ENCODE measurements at places on chromosomes 13 and 19. TPM values are rescaled to one million over a fixed set of nuclear protein-coding genes. Genes with fewer than 3 reads are reported as not detected.
A peak's percentile ranks its signal among the peaks of the same experiment; 100 is the strongest.

- peak; percentile 91 for DNase-seq
Observed at GRCh38 chr19:19591133-19591825, 27.2 kb downstream of the PBX4 start.

- DNase-seq = peak; percentile 81
Observed at GRCh38 chr13:26557393-26558073, at the start of gene WASF3. TSS of gene WASF3 (plus strand) at chr13:26557683. CDS start at chr13:26642271, 84,588 bp downstream.

GRCh38 chr19:3721887-3722442 lies 13.8 kb downstream of the TJP3 start:
- no peak for DNase-seq

DNA sequence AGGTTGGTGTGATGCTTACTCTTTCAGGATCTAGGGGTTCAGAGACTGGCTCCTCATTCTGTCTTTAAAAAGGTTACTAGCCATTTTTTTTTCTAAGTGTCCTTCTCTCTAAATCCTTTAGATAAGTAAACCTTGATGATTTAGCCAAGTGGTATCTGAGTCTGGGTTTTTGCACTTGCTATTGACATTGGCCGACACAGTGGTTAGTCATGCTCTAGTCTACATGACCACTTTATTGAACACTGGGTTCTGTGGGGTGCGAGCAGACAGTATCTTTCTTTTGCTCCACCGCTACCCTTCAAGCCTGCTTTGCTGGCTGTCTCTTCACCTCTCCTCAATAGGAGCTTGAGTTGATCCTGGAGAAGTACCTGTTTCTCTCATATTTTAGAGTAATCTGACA lies 6.2 kb upstream of the NUP58 start:
- DNase-seq = no peak

GRCh38 chr13:25585000-25585399 lies 213.2 kb downstream of the ATP8A2 start:
- no peak for DNase-seq

- peak; percentile 31 for DNase-seq
Observed at GRCh38 chr13:20566468-20566897, 474 bp upstream of the IFT88 start.

MATK gene
- total RNA-seq = not detected

GNA15 gene
- total RNA-seq = not detected

PTGIR gene
- 0.06 TPM for total RNA-seq

NPHS1 gene
- total RNA-seq = not detected

Measured in H4 (cell line).